ENCODE measurements at places on chromosomes 6 and 20. TPM values are rescaled to one million over a fixed set of nuclear protein-coding genes. Genes with fewer than 3 reads are reported as not detected.

DNA sequence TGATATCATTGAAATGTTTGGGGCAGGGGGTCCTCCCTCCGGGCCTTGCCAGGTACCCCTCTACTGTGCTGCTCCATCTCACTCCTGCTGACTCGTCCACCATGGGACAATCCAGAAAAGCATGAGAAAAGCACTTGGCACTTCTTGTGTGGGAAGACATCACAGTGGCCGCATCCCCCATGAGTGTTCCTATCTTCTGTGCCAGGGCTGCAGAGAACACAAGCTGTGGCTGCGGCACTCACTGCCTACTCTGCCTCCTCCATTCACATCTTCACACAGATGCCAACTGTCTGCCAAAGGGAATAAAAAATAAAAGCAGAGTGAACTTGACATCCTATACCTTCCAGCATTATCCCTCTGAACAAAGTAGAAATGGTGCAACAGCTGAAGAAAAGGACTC lies 117.4 kb upstream of the PROKR2 start:
- DNase-seq = no peak

DNA sequence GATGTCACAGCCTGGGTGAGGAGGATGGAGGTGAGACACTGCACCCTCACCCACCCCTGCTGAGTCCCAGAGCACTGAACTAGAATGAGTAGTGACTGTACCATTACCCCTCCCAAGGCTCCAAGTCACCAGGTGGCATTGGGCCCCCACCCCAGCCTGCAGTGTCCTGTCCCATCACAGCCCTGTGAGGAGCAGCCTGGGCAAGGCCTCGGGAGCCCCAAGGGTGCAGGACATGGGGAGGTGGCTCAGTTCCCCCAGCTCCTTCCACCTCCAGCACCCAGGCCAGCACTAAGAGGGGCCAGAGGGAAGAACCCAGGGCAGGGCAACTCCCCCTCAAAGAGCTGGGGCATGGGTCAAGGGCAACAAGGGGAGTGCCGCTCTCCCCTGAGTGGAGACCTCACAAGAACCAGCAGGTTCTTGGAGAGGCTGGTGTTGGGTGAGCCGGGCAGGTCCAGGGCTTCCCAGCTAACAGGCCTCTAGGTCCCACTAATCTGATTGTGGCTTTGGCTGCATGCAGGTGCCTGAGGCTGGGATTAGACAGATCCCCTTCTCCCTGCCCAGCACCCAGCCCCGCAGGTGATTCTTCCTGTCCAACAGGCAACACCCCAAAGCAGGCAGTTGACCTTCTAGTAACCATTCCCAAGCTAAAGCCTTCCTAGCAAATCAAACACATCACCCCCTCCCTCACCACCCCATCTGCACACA lies 2.6 kb downstream of the CST4 start:
- no peak for DNase-seq

- peak; percentile 71 for DNase-seq
These were observed 1729.5 kb downstream of the GRIK2 start for GRCh38 chr6:103122766-103123601.

- DNase-seq = no peak
These were observed 89.7 kb downstream of the ATXN1 start for GRCh38 chr6:16671302-16672289.

The PPP1R3G gene
- polyA plus RNA-seq = 2.3 TPM

The CTAGE9 gene
- not detected for polyA plus RNA-seq

The OPRL1 gene
- 1.3 TPM for polyA plus RNA-seq
